ENCODE measurements at places on chromosomes 2 and 18.

DNA sequence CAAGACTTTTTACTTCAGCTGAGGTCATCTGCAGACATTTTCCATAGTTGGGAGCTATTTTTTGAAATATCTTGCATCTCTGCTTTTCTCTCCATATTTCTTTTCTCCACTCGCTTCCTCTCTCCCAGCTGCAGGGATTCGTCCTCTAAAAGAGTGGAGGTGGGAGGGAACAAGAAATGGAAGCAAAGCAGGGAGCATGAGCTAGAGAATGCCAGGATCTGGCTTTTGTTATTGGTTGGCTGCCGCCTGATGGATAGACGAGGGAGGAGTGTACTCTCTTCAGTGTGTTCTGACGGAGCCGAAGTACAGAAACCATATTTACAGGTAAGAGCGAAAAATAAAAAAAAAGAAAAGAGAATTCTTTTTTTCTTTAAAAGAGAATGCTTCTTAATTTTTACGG lies at the start of gene CSRNP3:
CSRNP3 (plus strand) TSS at position 282 of the 400 bp plus-strand sequence. CDS start 125,368 bp downstream, outside the sequence.
- DNase-seq, result no peak

DNA sequence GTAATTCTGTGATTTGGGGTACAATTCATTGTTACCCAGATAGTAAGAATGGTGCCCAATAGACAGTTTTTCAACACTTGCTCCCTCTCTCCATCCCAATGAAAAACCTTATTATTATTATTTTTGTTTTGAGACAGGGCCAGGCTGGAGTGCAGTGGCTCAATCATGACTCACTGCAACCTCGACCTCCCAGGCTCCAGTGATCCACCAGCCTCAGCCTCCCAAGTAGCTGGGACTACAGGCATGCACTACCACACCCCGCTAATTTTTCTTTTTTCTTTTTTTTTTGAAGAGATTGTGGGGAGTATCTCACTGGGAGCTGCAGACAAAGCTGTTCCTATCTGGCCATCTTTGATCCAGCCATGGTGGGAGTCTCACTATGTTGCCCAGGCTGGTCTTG lies 7.2 kb downstream of the TGFA start:
- DNase-seq, result no peak

- DNase-seq, result no peak
Observed at GRCh38 chr2:26528836-26529235, 50.9 kb upstream of the OTOF start.

DNA sequence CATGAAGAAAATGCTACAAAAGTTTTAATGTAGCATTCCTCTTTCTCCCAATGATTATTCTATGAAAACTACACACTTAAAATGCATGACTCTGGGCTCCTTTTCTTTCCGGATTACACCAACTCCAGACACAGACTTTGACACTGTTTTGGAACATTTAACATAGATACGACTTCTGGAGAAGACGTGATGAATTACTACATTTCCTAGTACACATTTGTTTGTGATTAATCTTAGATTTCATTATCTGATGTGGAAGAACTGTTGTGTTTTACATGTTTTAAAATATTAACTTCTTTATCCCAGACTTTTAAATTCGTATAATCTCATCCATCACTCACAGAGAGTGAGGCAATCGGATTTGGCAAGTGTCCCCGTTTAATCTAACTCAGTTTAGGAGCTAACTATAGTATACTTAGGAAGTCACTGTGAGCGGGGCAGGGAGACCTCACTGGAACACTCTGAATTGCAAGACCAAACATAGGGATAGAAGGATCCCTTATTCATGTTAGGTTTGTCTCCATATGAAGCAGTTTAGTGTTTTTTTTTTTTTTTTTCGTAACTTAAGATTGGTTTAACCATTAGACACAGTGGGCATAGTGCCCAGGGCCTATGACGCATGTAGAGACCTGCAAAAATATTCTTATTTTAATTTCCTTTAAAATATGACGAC lies 66.7 kb downstream of the PDE1A start:
- DNase-seq, result no peak

DNA sequence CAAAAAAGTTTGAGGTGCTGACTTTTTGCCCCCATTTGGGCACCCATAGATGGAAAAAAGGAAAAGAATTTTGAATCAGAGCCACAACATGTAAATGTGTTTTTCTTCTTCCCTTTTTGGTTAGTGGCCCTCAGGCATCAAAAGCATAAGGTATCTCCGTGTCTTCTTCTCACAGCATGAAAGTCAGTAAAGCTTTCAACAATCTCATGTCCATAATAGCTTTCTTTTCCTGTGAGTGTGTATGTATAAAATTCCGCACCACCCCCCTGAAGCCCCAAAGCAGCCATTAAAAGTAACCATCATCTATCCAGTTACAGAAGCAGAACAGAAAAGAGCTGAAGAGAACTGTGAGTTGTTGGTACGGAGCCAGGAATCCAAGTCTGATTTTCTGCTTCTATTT lies 1539.7 kb upstream of the ACVR2A start:
- DNase-seq, result no peak

DNA sequence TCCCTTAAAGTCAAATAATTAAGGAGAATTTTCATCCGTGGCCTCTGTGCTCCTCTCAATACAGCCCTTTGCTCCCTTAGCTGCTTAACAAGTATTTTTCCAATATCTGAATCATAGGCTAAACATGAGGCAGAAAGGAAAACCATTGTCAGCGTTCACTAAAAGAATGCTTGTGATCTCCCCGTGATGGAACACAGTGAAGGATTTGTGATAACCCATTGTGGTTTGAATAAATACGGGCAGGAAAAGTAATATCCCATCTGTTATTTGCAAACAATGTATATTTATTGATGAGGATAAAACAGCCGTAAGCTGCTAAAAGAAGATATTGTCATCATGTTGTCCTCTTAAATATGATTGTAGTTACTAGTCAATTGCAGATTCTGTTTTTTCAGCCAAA lies 258.1 kb downstream of the NAPG start:
- DNase-seq, result no peak

DNA sequence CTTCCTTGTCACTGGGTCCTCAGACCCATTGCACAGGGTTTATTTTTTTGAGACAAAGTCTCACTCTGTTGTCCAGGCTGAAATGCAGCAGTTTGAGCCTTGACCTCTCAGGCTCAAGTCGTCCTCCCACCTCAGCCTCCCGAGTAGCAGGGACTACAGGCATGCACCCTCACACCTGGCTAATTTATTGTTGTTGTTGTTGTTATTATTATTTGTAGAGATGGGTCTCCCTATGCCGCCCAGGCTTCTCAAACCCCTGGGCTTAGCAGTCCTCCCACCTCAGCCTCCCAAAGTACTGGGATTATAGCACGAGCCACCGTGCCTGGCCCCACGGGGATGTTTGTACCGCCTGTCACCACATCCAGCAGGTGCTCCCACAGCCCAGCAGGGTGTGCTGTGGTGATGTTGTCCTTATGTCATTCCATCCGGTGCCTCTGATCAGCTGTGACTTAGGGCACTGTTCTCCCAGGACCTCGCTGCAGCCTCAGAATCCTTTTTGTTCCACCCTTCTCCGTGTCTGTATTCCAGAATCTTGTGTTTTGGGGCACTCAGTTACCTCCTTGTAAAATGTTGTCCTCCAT lies 182.3 kb downstream of the INO80D start:
- DNase-seq, result no peak

DNA sequence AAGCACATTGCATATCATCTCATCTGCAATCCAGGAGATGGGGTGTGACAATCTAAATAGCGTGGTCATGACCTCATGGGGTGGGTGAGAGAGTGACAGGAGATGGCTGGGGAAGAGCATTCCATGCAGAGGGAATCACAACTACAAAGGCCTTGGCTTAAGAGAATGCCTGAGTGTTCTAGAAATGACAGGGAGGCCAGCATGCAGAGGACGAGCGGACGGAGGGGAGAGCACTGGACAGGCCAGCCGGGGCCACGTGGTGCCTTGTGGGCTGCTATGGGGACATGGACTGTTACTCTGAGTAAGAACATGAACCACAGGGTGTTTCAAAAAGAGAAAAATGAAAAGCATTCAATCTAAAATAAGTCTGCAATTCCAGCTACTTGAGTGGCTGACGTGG lies 117.9 kb upstream of the ODC1 start:
- no peak for DNase-seq

DNA sequence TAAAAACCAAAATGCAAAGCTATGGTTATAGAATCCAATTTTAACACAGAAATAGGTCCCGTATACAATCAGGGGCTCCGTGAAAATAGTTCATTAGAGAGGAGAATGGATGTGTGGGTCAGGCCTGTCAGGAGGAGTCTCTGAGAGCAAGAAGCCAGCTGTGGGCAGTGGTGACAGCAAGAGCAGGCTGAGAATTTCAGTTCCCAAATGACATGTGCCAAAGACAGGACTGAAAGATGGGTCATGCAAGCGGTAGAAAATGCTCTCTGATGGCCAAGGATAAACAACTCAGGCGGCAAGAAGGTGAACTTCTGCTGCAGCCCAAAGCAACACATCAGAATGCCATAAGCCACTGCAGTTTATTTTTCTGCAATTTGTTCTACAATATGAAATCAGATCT lies 100.4 kb downstream of the CCDC141 start:
- no peak for DNase-seq

DNA sequence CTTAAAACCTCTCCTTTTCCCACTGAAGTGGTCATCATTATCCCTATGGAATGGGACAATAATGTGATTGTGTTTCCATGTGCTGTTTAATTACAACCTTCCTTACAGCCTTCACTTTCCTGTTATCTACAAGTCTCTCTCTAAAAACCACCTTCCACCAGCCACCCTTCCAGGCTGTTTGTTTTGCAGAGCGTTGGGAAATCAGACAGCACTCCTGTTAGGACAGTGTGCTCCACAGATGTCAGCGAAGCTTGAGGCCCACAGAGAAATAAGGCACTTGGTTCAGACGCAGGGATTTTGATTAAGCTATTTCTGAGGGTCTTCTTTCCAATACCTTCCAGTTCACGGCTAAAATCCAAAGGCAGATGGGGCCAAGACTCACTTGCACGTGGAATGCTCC lies 32.3 kb upstream of the ASPRV1 start:
- DNase-seq, result no peak

DNA sequence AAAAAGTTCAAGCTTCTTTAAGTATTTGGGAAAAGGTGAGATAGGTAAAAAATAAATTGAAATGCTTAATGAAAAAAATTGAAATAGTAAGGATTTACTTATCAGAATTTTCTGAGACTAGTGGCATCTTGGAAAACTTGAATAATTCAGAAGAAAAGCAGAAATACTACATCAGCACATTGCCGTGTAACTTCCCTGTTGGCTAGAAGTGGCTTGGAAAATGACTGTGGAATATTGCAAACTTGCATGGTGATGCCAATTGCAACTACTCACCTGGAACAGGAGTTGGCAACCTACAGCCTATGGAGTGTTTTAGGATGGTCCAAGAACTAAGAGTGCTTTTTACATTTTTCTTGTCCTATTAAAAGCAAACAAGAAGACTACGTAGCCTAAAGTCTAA lies 603.5 kb upstream of the VRK2 start:
- no peak for DNase-seq

DNA sequence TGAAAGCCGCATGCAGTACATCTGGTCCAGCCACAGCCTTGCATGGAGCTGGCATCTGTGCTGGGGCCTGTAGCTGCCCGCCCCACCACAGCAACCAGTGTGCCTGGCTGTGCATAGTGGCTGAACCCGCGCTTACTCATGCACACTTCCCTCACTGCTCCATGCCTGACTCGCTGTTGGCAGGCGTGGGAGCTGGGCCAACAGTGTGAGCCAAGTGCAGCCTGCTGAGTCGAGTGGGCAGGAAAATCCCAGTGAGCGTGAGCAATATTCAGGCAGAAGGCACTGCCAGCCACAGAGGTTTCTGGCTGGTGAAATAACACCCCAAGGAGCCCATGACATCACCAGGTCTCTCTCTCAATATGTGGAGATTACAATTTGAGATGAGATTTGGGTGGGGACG lies 1674.1 kb upstream of the TMEFF2 start:
- no peak for DNase-seq

GRCh38 chr18:40473221-40474029 lies 1481.6 kb upstream of the PIK3C3 start:
- DNase-seq, result no peak

DNA sequence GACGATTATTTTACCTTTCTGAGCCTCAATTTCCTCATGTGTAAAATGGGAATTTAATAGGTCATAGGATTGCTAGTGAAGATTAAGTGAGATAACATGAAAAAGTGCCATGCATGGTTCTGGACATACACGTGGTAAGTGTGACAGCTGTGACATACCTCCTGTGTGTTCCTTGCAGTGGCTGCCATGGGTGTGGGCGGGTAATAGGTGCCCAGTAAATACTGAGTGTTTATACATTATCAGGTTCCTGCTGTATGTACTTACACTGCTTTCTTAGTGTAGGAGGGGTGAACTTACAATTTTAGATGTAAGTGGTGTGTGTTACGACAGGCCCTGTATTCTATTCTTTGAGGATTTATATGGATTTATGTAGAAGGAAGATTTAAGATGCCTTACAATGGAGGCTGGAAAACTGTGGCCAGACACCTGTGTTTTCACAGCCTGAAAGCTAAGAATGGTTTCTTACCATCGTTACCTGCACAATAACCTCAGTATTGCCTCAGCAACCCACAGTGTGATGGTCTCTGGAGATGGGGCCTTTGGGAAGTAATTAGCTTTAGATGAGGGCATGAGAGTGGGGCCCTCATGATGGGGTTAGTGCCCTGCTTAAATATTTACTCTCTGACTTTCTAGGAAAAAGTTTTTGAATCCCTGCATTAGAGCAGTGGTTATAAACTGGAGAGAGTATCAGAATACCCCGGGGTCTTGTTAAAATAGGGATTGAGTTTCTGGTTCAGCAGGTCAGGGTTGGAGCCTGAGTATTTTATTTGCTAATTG lies 78.1 kb downstream of the ASAP2 start:
- DNase-seq, result no peak

- no peak for DNase-seq
Observed at GRCh38 chr2:70828914-70829824, 6.4 kb downstream of the CD207 start.

DNA sequence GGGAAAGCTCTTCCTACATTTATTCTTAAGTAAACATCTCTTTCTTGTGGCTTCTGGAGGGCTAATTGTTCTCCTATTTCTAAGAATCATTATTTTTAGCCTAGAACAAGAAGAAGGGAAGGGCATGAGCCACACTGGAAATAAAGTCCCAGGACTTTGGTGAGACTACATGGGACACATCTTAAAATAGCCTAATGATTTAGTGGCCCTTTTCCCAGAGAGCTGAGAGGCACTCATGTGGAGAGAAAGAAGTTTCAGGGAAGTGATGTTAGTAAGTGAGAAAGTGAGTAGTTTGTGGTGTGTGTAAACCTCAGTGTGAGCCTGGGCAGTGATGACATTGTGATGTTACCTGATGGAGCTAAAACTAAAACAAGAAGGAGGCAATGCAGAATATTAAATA lies 14.6 kb downstream of the ITGA4 start:
- no peak for DNase-seq

GRCh38 chr2:233093721-233094120 lies 33.6 kb downstream of the INPP5D start:
- DNase-seq, result no peak

GRCh38 chr18:5584746-5585417 lies 41.1 kb upstream of the EPB41L3 start:
- no peak for DNase-seq

GRCh38 chr2:136255648-136256461 lies 137.9 kb upstream of the CXCR4 start:
- DNase-seq, result no peak

GRCh38 chr2:106075048-106075447 lies 119.1 kb downstream of the UXS1 start:
- no peak for DNase-seq

Measured in stimulated activated CD4-positive, alpha-beta T cell treated with anti-CD3 and anti-CD28 coated beads, Interleukin-15, amount 100 ng/mL, for 1 hour (primary cell).